Ascending aorta (tissue), 2 donors: ENCODE measurements at places on chromosomes 4 and X.
A peak's percentile ranks its signal among the peaks of the same experiment; 100 is the strongest.

DNA sequence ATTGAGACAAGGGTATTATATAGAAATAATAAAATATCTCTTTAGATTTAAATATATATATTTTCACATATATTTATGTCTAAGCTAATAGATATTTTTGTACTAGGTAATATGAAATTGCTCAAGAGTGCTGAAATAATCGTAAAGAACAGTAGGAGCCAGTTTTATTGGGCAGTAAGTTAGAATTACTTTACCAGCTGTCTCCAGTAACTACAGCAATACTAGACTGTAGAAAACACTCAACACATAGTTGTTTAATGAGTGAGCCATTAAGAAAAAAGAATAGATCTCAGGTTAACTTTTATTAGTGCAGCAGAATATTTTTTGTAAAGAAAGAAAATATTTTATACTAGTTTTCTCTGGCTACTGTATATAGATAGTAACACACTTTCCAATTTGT lies 715.2 kb downstream of the TRIML1 start:
- no peak for DNase-seq

- no peak for DNase-seq
These were observed 5.0 kb upstream of the TSPAN5 start for GRCh38 chr4:98663226-98664006.

DNA sequence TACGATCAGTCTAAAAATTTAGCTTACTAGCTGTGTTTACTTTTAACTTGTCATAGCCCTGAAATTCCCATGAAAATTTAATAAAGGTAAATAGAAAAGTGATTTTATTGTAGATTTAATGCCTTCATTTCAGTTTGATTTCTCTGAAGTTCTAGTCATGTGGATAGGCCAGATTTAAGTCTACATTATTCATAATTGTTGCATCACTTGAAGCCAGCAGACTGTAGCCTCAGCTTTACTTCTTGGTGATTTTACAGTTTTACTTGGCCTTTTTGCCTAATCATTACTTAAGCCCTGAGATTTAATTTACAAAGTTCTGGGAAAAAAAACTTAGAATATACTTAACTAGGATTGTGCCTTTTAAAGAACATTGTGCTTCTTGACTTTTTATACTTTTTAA lies 73.5 kb upstream of the FHDC1 start:
- DNase-seq, result no peak

- DNase-seq, result no peak
These were observed 41.2 kb downstream of the ANXA5 start for GRCh38 chr4:121655320-121656268.

DNA sequence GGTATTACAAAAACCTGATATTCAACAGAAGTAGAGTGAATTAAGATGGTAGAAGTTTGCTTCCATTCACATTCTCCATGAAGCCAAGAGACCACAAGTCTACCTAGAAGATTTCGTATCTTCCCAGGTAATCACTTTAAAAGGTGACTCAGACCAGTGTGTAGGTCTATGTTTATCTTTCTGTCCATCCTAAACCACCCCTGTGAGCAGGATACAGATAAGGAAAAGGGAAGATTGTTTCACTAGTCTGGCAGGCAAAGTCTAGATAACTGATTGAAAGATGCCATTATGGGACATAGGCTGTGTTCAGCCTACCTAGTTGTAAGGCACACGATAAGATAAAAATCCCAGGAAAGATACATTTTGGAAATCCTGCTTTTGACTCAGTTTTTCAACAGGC lies 244.3 kb upstream of the NWD2 start:
- no peak for DNase-seq

- DNase-seq, result no peak
These were observed 694.4 kb downstream of the TRAM1L1 start for GRCh38 chr4:116391020-116391419.

DNA sequence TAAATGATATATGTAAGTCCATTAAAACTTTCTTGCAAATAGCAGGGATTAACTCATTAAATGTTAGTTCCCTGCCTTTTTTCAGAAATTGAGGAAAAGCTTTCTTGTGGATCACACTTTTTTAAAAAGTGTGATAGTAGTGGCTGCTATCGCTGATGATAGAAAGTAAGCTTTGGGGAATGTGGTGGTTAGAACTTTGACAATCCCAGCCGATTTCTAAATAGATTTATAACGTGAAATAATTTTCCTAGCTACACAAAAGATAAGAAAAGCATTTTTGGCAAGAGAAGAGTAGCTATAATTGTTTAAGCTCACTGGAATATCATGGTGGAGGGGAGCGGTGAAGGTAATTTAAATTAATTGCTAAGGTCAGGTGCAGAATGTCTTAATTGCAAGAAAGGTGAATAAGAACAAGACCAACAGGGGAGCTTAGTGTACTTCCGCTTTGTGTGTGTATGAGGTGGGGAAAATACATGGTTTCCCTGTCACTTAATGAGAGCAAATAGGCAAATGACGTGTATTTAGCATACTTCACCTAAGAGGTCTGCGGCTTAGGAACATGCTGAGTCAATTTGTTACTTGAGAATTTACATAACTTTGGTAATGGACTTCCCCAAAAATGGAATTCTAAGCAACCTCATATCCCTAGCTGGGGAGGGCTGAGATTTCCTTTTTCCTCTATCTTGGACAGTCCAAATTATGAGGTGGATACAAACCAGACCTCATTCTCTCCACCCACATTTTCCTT lies 11.7 kb upstream of the IL21 start:
- no peak for DNase-seq

DNA sequence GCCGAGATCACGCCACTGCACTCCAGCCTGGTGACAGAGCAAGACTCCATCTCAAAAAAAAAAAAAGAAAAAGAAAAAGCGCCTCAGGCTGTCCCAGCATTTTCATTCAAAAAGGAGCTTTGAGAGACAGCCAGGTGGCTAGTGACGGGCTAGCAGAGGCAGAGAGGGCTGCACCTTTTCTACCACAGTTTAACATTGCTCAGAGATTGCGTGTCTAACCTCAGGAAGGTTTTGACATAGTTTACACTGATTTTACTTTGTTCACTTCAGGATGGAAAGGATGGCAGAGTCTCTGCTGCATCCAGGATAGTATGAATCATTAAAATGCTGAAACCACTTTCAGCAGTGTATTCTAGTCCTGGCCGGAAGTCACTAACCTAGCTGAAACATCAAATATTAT lies 28.1 kb downstream of the ZFP42 start:
- no peak for DNase-seq

DNA sequence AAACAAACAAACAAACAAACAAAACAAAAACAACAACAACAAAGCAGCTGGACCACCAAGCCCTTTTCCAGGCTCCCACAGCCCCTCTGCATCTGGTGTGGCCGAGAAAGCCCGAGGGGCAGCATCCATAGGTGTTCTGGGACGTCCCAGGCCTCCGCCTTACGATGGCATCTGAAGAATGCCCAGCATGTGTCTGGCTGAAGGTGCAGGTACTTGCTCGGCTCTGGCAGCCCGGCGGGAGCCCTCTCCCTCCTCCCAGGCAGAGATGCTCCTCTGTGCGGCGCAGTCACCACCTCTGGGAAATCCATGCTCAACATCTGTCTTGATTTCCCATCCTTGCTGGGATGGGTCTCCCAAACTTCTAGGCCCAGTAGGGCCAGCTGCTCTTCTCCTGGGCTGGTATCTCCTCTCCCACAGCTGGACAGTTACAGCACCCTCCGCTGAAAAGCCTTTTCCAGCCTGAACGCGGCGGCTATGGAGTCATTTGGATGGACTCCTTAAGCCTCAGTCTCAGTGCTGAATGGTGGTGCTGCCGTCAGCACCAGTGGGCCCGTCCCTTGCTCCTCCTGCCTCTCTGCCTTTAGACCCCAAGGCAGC lies 4.3 kb downstream of the PSAPL1 start:
- no peak for DNase-seq

GRCh38 chr4:76251441-76252270 lies at the start of gene FAM47E:
Gene FAM47E, plus strand, starts transcription at chr4:76251721. Its CDS starts 26 bp downstream, at chr4:76251747.
- peak; percentile 10 for DNase-seq

DNA sequence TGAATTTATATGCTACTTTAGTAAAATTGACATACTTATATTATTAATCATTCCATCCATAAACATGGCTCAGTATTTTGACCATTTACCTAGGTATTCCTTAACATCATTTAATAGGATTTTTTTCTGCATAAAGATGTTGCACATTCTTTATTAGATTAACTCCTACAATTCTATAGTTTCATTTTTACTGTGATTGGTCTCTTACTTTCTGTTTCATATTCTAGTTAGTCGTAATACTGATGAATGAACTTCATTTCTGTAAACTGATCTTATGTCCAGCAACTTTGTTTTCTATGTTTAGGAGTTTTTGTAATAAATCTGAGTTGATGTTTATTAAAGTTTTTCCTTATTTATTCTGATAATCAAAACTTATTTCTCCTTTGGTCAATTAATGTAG lies 278.2 kb upstream of the CXXC4 start:
- no peak for DNase-seq

DNA sequence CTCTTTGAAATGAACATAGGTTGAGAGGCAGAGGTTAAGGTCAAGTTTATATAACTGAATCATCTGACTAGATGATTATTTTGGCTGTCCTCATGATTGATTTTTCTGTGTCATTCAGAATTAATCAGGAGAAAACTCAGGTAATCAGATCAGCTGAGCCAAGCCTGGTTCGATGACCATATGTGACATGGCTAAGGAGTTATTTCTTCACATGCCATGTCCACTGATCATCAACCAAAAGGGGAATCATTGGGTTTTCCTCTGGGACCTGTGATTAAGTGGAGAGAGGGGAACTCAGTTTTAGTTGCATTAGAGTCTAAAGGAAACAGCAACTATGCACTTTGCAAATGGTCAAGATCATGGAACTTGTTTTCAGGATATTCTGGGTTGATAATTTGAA lies 20.3 kb upstream of the PACRGL start:
- DNase-seq, result no peak

DNA sequence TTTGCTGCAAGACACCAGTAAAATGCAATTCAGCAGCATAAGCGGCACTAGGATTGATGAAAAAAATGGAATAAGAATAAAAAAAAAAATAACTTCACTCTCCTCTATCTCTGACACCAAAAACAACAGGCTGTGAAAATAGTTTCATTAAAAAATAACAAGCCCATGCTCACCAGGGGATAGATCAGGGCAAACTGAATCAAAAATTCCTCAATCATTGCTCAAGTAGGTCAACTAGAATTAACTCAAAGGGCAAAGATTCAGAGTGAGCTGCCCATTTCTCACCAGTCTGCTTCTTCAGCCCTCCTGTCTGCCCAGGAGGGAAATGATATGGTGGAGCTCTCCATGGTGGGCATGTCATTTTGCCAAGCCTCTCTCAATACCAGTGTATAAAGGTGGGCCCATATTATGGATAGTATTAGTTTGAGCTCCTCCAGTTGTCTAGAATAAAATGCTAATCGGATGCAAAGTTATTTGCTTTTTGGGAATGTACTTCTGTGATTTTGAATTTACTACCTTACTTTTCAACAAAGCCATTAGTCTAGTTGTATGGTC lies 153.9 kb downstream of the UNC5C start:
- DNase-seq, result no peak

DNA sequence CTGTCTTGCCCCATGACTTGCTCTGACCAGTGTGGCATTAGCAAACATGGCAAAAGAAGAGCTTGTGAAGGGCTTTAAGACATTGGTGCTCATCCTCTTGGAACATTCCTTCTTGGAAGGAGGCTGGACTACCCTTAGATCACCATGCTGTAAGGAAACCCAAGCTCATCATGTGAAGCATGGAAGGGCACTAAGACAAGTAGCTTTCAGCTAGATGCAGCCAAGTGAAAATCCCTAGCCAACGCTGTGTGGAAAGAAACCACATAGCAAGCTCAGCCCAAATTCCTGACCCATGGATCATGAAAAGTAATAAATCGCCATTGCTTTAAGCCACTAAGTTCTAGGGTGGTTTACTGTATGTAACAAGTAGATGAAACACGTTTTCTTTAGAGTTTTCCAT lies 12.4 kb upstream of the PACRGL start:
- no peak for DNase-seq

GRCh38 chr4:82367438-82368097 lies 6.2 kb downstream of the HNRNPD start:
- DNase-seq, result no peak

- no peak for DNase-seq
These were observed 58.4 kb upstream of the XAGE1A start for GRCh38 chrX:52437212-52437611.

GRCh38 chr4:55730280-55730931 lies 89.2 kb upstream of the EXOC1L start:
- DNase-seq, result no peak
